Bone marrow (tissue), 2 donors: ENCODE measurements at places on chromosomes 5 and 9.
A peak's percentile ranks its signal among the peaks of the same experiment; 100 is the strongest.

- peak; percentile 11 for DNase-seq
Observed at GRCh38 chr9:114662081-114662989, 4.7 kb upstream of the TEX53 start.

- DNase-seq: no peak
Observed at GRCh38 chr5:39765366-39765765, 340.6 kb upstream of the DAB2 start.

DNA sequence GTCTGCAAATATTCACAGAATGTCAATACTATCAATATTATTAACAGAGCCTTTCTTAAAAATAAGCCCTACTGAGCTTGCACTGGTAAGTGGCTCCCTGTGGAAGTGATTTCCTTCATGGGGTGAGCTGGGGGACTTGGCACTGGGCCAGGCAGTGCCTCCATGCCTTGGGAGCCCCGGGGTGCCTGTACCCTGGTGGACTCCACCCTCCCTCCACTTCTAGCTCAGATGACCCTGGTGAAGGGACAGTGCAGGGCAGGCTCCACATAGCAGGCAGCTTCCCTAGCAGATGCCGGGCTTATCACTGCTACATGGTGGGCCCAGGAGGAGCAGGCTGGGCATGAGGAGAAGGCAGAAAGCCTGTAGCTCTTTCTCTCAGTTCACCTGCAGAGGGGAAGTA, 119.2 kb downstream of the DCP2 start:
- no peak for DNase-seq

GRCh38 chr5:54049144-54049543, 261.2 kb downstream of the ARL15 start:
- no peak for DNase-seq

GRCh38 chr9:70136632-70137031, 93.0 kb downstream of the MAMDC2 start:
- no peak for DNase-seq
